ENCODE measurements at places on chromosomes 3 and 15.

GRCh38 chr3:109803274-109803673 is 465.9 kb upstream of the DPPA4 start:
- no peak for DNase-seq

GRCh38 chr15:72907733-72908132 is 124.2 kb upstream of the ADPGK start:
- DNase-seq = no peak

DNA sequence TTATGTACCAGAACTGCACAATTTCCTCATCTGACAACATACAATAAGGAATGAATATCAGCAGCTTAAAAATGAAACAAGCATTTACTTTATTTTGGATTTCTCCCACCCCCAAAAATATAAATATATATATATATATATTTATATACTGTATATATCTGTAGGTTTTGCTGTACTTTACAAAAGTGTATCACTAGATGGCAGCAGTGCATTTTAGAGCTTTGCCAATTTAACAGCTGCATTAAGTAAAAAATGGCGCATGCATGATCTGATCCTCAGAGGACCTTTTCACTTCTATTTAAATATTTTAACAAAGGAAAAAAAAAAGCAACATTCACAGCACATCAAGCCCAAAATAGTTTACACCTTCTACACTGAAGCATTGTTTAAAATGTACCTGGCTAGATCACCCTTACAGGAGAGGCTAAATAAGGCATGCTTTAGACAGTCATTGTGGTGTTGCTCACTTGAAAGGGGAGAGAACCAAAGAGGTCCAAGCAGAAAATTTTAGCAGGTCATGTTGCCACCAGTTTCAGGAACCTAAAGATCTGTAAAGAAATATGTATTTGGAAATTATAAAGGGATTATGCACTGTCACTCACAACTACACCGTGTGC is 72.6 kb downstream of the NPTN start:
- DNase-seq = no peak

GRCh38 chr15:25892126-25892525 is 29.0 kb upstream of the ATP10A start:
- no peak for DNase-seq

DNA sequence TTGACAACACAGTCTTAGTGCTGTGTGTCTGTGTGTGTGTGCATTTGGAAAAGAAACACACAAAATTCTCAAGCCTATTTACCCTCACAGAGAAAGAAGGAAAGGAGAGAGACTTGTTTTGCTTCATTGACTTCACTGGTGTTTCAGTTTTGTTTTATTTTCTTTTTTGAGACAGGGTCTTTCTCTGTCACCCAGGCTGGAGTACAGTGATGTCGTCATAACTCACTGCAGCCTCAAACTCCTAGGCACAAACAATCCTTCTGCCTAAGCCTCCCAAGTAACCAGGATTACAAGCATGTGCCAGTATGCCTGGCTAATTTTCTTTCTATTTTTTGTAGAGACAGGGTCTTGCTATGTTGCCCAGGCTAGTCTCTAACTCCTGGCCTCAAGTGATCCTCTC is 636.9 kb downstream of the TAFA4 start:
- no peak for DNase-seq

DNA sequence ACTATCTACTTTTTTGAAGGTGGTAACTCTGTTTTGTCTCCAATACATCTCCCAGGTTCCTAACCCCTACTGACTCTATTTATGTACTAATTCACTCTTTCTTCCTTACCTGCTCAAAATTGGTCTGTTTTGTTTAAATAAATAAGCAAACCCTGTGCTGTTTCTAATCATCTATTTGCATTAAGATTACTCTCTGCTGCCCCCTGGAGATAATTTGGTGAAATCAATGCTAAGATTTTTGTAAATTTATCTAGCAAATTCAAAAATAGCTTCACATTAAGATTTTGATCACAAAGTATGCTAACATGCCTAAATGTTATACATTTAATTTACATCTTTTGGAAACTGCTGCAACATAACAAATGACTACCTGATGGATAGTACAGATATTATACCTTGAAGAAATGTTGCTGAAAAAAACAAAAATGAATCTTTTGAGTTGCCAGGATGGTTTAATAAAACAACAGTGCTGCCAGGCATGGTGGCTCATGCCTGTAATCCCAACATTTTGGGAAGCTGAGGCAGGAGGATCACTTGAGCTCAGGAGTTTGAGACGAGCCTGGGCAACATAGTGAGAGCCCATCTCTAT is 4.4 kb upstream of the CD200R1 start:
- DNase-seq = peak; percentile 76

DNA sequence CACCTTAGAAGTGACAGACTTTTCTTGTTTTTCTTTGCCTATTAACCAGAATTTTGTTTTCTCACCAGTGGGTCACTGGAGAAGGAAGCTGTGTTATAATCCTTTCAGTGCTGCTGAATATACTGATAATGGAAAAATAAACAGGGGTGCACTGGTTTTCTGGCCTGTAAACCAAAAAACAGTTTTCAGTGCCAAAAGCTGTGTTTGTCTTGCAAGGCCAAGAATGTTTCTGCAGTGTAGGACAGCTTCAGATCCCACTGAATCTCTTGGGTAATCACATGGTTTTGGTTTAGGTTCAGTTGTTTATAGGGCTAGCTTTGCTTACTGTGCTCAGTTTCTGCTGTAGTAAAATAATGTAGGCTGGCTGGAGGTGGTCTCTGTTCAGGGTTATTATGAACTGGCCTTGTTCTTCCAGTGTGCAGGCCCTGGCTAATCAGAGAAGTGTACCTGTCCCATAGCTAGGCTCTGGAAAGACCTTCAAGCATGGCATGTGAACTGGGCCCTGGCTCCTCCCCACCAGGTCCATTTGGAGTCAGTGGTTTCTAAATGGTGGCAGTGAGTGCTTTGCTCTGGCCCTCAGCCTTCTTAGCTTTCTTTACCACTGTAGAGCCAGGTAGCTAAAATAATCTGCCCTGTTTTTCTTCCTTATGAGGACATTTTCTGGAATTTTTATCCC is 18.7 kb downstream of the PDE8A start:
- DNase-seq = no peak

GRCh38 chr3:29240248-29240647 is 40.6 kb upstream of the RBMS3 start:
- DNase-seq = no peak

- DNase-seq = no peak
Observed at GRCh38 chr3:32216172-32216783, 22.2 kb upstream of the CMTM8 start.

GRCh38 chr3:32340611-32341365 is 50.9 kb upstream of the CMTM7 start:
- no peak for DNase-seq

- DNase-seq = no peak
Observed at GRCh38 chr3:195746346-195746745, 25.6 kb downstream of the MUC20 start.

- DNase-seq = no peak
Observed at GRCh38 chr3:7346364-7346763, 485.4 kb downstream of the GRM7 start.

GRCh38 chr15:95293456-95294031 is 1037.0 kb upstream of the NR2F2 start:
- no peak for DNase-seq

DNA sequence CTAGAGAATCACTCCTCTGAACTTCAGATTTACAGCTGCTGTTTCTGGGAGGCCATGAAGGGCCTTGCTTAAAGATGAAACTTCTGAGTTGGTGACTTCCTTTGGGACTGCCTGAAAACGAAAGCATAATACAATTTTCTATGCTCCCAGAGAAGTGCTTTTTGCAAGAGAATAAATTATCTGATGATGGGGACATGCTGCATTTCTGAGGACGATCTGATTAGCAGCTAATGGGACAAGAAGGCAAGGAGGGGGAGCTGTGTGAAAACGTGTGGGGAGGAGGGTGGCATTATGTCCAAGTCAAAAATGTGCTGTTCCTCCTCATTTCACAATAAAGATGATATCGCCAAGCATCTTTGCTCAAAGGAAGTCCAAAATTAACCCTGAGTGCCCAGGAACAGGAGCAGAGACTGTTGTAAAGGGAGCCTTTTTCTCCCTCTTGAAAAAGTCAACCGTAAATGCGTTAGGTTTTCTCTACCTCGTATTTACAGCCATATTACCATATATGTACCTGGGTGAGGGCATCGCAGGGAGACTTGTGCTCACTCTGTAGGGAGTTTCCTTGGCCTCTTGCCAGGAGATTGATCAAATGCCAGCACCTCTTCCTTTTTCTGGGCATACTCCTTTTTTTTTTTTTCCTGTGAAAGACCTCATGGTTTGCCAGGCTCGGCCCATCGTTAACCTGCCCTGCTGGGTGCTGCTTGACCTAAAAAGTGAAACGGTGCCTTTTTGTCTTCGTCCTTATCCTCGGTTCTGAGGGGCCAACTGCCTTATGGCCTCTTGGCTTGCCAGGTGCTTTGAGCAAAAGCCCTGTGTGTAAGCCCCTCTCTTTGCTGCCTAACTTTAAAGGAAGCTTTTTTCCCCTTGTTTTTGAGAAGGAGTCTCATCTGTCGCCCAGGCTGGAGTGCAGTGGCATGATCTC is 11.5 kb downstream of the ITPR1 start:
- DNase-seq = peak; percentile 41

DNA sequence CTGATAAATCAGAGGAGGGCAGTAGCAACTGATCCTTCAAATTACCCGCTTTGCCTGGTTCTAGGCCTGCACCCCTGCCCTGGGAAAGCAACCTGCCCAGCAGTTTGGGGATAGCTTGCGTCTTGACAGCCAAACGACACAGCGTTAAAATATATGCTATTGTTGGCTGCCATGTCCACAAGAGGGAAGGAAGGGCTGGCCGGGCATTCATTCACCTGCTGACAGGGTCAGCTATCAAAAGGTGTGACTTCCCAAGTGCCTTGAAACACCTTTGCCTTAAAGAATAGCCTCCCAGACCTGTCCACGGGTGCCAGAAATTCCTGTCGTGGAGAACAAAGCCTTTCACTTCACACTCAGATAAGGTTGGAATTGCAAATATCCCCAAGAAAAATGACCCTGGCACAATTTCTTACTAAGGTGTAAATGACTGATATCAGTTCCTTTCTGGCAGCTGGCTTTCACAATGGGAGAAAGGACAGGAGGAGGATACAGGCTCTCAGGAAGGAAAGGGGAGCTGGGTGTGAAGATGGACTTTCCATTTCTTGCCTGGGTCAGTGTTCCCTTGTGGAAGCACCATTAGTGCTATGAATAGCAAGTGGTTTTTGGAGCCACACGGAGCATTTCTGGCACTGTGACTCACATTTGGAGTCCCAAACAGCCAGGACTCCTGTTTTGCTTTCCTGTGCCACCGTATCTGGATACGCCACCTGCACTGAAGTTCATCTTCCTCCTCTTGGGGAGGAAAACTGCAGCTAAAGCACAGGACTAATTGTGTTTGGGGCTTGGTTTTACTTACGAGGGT is 19.2 kb downstream of the ALDH1A3 start:
- no peak for DNase-seq

GRCh38 chr3:121324320-121324719 is 221.5 kb downstream of the POLQ start:
- DNase-seq = no peak

DNA sequence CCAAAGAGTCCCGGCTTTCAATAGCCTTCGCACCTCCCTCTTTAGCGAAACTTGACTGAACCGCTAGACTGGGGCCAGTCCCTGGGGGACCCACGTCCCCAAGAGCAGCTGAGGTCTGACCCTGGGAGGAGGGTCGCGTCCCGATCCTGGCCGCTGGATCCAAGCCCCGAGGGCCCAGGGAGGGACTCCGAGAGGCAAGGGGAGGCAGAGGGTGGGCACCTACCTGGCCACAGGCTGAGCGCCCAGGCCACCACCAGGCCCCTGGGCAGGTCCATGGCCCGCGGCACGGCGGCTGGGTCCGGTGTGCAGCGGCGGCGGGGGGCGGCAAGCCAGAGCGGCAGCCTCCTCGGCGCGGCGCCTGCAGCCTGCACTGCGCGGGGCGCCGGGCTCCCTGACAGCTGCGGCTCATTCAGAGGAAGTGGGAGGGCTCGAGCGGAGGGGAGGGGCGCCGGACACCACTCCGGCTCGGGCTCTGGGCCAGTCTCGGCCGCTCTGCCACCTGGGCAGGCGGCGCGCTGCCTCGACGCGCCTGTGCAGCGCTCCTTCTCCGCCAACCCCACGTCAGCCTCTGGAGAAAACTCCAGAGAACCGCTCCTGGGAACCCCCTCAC is at the start of gene ITGA11:
Gene ITGA11, minus strand, starts transcription at position 372 of the 610 bp plus-strand sequence. Its CDS starts 97 bp downstream, at position 275.
- no peak for DNase-seq

DNA sequence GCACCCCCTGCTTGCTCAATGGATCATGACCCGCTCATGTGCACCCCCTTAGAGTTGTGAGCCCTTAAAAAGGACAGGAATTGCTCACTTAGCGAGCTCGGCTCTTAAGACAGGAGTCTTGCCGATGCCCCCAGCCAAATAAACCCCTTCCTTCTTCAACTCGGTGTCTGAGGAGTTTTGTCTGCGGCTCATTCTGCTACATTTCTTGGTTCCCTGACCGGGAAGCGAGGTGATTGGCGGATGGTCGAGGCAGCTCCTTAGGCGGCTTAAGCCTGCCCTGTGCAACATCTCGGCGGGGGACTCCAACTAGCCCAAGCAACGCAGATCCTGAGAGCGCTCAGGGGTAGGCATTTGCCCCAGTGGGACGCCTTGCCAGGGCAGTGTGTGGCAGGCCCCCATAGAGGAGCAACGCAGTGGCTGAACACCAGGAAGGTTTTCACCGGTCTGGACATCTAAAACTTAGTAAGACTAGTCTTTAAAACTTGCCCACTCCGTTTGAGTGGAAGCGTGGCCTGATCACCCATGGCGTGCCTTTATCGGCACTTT is 9.5 kb downstream of the SLCO2A1 start:
- DNase-seq = no peak

DNA sequence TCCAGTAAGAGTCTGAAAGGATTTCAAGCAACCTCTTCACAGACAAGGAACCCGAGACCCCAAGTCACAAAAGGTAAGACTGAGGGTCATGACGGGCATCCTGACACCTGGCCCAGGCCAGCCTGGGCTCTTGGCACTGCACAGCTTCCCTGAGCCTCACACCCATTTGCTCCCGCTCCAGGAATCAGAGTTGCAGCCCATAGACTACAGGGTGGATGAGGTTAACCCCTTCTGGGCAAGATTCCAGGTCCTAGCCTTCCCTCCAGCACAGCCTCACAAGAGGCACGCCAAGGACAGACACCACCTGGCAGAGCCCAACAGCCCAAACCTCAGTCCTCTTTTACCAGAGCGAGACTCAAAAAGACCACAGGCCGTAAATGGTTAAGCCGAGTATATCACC is 36.2 kb downstream of the RBPMS2 start:
- no peak for DNase-seq

DNA sequence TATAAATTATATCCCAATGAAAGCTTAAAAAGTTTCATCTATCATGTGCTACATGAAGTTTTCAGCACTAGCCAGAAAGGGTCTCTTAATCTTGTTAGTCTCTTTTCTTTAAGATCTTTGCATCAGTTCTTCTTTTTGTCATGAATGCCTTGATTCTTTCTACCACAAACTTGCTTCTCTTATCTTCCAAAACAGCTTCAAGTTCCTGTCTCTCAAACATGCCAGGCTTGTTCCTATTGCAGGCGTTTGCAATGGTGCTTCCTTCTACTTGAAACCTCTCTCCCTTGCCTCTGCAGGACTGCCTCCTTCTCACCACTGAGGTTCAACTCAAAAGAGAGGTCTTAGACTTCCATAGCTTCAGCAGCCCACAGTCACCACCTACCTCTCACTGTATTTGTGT is 104.3 kb upstream of the FRMD4B start:
- no peak for DNase-seq
